Tongue (tissue), 3 donors: ENCODE measurements at places on chromosomes 1 and 21. TPM values are rescaled to one million over a fixed set of nuclear protein-coding genes. Genes with fewer than 3 reads are reported as not detected.

The FMO2 gene
- 2.6 TPM for total RNA-seq

The ATP6V1G3 gene
- total RNA-seq, result not detected

The APCS gene
- total RNA-seq, result not detected

The WDR4 gene
- total RNA-seq, result 13.7 TPM

The ARTN gene
- total RNA-seq, result 0.82 TPM

The AADACL4 gene
- not detected for total RNA-seq

The RNU1-4 gene
- under 0.01 TPM for total RNA-seq

The FAM78B gene
- 0.82 TPM for total RNA-seq

The AVPR1B gene
- not detected for total RNA-seq

The MX2 gene
- total RNA-seq, result 8.7 TPM

The CCDC185 gene
- not detected for total RNA-seq

The OR2T29 gene
- not detected for total RNA-seq

The ACOT11 gene
- total RNA-seq, result 18.2 TPM

The FCRLA gene
- total RNA-seq, result 1.4 TPM

The CLDN17 gene
- not detected for total RNA-seq

The VANGL2 gene
- 6.9 TPM for total RNA-seq

The C1orf167 gene
- total RNA-seq, result 1.3 TPM

The RGS13 gene
- total RNA-seq, result 0.10 TPM

The TPTE gene
- total RNA-seq, result not detected

The BARHL2 gene
- not detected for total RNA-seq

The OR6K3 gene
- not detected for total RNA-seq

The ACTL8 gene
- total RNA-seq, result not detected

The PGLYRP4 gene
- total RNA-seq, result 0.31 TPM

The RNU11 gene
- total RNA-seq, result not detected

The LHX8 gene
- 9.4 TPM for total RNA-seq

The HSF2BP gene
- 1.0 TPM for total RNA-seq

The PKP1 gene
- 137 TPM for total RNA-seq

The HSD3B2 gene
- not detected for total RNA-seq

The LTN1 gene
- 54.5 TPM for total RNA-seq

The SPATA45 gene
- not detected for total RNA-seq

The BTF3L4 gene
- 64.8 TPM for total RNA-seq

The ICOSLG gene
- total RNA-seq, result 3.1 TPM
